Body of pancreas (tissue), 4 donors: ENCODE measurements at places on chromosomes 12 and 14.

DNA sequence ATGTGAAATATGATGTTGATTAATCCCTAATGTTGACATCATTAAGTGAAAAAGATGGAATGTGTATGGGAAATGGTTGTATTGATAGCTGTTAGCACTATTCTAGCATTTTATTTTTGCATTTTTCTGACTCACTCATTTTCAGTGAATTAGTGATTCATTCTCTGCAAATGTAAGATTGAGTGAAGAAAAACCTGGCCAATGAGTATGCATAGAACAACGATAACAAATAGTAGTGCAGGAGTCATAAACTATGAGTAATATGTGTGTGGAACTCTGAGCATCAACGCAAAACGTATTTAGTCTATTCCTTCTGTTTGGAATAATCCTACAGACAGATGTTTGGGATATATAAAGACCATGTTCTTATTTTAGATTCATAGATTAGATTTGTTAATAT, 76.3 kb upstream of the RTL1 start:
- DNase-seq = no peak

GRCh38 chr14:101461891-101462290, 99.4 kb upstream of the DIO3 start:
- DNase-seq = no peak

DNA sequence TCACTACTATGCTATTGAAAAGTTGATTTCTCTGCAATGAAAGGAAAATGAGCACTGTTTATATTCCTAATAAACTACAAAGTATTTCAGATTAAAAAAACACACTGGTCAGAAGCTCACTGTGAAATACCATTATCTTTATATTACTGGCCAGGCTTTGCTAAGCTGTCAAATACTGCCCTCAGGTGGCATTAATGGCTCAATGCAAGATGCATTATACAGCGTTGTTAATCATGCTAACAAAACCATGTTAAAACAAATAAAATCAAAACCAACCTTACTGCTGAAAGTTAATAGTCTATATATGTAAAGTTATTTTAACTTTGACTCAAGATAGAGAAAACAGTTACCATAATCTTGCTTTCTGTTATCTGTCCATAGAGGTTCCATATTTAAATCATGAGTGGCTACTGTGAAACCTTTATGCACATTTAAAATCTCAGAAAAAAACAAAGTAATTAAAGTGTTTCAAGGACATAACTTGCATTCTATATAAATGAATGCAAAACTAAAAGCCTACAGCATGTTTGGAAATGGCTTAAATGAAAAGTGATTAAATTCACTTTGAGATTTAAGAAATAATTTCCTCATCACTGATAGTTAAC, 121.7 kb downstream of the RALGAPA1 start:
- peak; percentile 48 for DNase-seq

DNA sequence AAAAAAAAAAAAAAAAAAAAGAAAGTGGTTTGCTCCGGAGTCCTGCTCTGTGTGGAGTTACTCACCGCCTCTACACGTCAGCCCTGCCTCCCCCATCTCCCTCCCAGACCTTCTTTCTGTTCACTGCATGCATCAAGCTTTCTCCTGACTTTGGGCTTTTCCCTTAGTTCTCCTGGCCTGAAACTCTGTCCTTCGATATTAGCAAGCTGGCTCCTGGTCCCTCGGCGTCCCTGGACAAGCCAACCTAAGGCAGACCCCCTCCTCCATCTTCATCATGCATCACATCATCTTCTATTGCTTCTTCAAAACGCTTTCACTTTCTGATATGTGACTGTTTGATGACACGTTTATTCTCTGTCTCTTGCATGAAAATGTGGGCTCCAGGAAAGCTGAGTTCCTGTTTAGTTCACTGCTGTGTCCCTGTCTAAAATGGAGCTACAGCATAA, 40.6 kb downstream of the SLC15A4 start:
- no peak for DNase-seq

- no peak for DNase-seq
These were observed 142.7 kb downstream of the BCL11B start for GRCh38 chr14:99129211-99129696.
